EL (cell line): ENCODE measurements at places on chromosomes 2 and 18.
A peak's percentile ranks its signal among the peaks of the same experiment; 100 is the strongest.

DNA sequence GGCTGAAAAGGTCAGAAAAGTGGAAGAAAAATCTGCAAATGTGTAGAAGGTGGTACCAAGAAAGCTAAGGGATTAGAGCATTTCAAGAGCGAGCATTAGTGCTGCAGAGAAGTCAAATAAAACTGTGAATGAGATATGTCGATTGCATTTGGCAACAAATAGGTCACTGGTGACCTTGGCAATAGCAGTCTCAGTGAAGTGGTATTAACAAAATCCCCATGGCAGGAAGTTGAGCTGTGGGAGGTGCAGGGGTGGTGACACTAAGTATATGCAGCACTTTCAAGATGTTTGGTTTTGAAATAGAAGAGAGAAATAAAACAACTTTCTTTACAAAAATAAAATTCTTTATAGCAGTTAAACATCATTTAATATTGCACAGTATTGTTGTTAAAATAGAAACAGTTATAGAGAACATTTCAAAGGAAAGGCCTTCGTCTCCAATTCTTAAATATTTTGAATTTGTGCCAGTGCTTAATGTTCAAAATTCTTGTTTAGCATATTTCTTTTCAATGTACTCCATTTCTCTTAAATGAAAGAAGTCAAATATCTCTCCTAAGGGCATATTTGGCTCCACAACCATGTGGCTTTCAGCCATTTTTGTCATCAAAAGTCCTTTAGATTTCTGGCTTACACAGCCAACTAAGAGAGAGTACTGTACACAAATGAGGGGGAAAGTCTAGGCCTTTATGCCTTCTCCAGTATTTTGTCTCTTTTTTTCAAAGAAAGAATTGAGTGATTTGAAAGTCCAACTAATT, 443.0 kb upstream of the MMADHC start:
- DNase-seq, result no peak

DNA sequence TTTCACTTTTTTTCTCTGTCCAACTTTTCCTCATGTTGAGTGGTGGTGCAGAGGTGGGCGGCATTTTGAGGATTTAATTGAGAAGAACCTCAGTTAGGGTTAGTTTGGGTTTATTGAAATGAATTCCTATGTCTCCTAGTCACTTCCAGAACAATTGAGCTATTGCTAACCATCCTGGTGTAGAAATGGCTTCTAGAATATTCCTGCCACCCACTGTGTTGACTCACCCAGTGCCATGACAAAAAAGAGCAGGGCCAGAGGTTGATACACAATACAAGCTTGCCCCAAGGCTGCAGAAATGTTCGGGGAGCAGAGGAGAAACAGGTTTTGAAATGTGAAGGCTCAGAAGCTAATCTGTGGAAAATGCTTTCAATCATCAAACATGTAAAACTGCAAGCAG, 167.1 kb upstream of the TRIB2 start:
- peak; percentile 45 for DNase-seq

- DNase-seq, result no peak
Measured at GRCh38 chr2:73386342-73386868, 769 bp downstream of the ALMS1 start.

GRCh38 chr18:78783564-78783960, 196.1 kb upstream of the SALL3 start:
- DNase-seq, result no peak

DNA sequence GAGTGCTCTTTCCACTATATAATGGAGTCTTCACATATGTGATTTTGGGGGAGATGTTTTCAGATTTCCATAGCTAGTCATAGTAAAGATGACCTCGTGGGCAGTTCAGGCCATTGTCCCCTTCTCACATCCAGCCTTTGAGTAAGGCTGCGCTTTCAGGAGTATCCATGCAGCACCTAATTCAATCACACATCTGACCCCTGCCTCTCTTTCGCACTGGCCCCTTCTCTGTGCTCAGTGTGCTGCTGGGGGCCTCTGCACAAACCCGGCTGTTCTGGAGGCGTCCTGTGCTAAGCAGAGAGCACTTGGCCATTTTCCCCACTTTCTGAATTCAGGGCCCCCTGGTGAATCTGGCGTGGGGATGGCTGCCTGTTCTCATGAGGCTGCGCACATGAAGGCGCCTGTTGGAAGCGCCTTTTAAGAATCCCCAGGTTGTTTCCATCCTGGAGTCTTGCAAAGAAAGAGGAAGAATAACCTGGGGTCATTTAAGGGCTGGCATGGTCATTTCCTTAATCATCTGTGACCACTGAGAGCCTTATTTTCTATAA, 96.0 kb upstream of the ALPP start:
- DNase-seq, result no peak

DNA sequence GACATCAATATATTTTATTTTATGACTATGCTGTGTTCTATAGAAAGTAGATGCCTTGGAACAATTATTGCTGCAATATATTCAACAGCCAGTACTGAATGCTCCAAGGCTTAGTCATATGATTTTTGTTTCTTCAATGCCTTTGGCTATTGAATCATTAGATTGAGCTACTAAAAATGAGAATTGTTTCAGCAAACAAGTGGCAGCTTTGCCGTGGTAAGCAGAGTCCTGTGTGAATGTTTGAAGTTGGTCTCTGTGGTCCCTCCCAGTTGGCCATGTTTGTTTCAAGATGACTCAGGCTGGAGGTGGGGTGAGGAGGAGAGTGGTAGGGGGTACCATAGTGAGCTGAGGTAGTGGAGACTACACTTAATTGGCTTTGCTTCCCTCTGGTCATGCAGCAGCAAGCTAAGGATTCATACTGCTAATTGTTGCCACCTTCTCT, 198.6 kb upstream of the EPAS1 start:
- DNase-seq, result peak; percentile 91

- no peak for DNase-seq
Measured at GRCh38 chr2:99096728-99097127, 44.8 kb upstream of the C2orf15 start.

DNA sequence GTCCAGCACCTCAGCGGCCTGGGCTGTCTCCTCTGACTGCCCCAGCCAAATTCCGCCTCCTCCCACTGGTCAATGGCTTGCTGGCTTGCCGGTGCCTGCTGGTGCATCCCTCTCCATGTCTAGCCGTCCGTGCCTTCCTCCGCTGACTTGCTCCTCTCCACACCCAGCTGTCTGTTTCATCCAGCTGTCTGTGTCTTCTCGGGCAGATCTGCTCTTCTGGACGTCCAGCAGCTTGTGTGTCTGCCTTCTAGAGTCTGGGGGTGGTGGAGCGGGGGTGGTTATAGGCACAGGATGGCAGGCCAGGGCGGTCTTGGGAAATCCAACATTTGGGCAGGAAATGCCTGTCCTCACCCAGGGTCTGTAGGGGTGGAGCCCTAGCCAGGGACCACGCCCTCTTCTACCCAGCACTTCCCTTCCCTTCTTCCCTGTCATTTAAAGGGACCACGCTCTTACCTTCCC, 369.2 kb downstream of the GALNT13 start:
- DNase-seq, result no peak

DNA sequence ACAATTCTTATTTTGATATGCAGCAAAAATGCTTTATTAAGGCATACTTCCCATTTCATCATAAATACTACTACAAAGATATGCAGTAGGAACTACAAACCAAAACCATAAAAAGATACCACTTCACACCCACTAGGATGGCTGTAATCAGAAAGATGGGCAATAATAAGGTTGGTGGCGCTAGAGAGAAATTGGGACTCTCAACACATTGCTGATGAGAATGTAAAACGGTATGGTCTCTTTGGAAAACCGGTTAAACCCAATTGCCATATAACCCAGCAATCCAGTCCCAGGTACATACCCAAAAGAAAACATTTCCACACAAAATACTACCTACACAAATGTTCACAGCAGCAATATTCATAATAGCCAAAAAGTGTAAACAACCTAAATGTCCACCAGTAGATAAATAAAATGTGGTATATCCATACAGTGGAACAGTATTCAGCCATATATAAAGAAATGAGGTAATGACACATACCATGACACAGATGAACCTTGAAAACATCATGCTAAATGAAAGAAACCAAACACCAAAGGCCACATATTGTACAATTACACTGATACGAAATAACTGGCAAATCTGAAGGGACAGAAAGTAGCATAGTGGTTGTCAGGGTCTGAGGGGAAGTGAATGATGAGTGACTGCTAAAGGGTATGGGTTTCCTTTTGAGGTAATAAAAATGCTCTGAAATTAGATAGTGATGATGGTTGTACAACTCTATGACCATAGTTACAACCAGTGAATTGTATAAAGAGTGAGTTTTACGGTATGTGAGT, 12.7 kb downstream of the SP3 start:
- DNase-seq, result no peak

GRCh38 chr18:361941-362310, 94.1 kb upstream of the THOC1 start:
- DNase-seq, result peak; percentile 100

- peak; percentile 54 for DNase-seq
Measured at GRCh38 chr2:37365669-37366068, 21.2 kb downstream of the QPCT start.

DNA sequence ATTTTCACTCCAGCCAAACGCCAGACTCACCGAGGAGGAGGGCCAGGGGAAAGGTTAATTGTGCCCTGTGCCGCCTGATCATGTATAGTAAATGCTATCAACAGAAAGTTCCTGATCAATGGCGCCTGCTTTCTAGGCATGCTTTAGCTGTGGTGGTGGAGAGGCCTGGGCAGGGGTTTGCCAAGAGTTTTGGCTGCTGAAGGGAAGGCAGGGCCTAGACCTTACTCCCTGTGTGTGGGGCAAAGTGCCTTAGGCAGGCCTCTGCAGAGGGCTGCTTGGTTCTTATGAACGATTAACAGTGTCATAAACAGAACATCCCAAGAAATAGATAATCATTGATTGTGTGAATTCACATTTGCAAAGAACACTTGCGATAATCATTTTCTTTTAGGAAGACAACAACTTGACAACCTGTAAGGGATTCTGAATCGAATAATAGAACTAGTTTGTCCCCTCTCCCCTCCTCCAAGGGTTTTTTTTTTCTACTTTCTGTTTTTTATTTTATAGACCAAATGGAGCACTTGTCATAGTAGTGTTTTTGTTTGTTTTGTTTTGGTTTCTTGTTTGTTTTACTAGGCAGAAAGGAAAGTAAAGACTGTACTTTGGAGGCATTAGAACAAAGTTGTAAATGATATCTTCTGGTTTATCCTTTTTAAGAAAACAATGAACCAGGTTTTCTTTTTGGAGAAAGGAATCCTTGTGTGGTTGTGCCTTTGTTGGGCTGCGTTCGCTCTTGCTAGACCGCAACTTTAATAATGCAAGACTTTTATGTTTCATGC, 6.5 kb downstream of the TSHZ1 start:
- peak; percentile 48 for DNase-seq

- no peak for DNase-seq
Measured at GRCh38 chr18:31489311-31489710, 8.7 kb upstream of the DSG2 start.

DNA sequence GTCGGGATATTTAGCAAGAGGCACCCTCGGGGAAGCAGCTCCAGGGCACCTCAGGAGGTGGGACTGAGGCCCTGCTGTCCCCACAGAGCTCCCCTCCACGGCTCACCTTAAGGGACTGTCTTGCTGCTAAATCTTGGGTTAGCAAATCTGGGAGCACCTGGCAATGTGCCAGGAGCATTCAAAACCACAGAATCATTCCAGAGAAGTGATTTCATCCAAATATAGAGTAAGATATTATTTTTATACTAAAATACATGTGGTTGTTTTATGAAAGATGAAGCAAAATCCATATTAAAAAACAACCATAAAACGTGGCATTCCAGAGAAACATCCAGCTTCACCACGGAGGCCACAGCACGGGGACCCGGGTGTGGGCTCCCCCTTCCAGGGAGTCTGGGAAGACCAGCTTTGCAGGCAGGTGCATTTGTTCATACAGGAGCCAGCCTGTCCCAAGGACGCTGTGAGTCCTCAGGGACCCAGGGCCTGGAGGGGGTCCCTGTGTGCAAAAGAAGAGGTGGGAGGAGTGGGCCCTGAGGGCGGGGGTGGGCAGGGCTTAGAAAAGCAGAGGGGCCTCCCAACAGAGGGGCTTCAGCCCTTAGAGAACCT, 16.3 kb downstream of the HS1BP3 start:
- DNase-seq, result peak; percentile 65

- DNase-seq, result peak; percentile 81
Measured at GRCh38 chr2:157792335-157793052, 83.6 kb downstream of the ACVR1 start.

GRCh38 chr2:217338306-217338916, 478.5 kb upstream of the TNP1 start:
- DNase-seq, result peak; percentile 85

DNA sequence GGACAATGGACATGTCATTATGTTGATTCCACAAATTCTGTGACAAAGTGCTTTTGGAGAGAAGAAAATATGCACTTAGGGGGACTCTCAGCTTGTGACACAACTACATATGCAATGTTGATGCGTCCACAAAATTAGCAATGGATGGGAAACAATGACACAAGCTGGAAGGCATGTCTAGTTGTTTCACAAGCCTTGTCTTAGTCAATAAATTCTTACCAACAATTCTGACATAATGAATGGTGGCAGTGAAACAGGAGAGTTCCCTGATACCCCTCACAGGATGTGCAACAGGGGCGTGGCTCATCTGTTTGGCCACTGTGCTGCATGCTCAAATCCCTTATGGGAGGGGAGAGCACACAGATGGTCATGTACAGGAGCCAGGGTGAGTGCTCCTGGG, 347.2 kb upstream of the DLGAP1 start:
- no peak for DNase-seq

DNA sequence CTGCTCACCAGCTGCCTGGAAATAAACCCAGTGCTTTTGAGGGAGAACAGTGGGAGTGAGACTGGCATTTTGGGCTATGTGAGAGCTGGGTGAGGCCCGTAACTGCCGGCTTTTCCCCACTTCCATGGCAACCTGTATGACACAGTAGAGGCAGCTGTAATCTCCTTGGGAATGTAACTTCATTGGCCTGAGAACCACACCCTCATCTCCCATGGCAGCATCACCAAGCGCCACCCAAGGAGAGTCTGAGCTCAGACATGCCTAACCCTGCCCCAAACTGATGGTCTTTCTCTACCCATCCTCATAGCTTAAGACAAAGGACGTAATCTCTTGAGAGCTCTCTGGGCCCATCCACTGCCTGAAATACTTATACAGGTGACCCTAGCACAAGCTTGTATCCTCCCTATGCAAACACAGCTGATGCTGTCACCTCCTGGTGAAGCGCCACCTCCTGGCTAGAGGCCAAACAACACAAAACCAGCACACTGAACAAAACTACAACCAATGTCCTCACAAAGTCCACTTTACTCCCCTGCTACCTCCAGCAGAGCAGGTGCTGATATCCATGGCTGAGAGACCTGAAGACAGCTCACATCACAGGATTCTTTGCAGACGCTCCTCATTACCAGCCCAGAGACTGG, 763.4 kb upstream of the NRXN1 start:
- DNase-seq, result no peak

DNA sequence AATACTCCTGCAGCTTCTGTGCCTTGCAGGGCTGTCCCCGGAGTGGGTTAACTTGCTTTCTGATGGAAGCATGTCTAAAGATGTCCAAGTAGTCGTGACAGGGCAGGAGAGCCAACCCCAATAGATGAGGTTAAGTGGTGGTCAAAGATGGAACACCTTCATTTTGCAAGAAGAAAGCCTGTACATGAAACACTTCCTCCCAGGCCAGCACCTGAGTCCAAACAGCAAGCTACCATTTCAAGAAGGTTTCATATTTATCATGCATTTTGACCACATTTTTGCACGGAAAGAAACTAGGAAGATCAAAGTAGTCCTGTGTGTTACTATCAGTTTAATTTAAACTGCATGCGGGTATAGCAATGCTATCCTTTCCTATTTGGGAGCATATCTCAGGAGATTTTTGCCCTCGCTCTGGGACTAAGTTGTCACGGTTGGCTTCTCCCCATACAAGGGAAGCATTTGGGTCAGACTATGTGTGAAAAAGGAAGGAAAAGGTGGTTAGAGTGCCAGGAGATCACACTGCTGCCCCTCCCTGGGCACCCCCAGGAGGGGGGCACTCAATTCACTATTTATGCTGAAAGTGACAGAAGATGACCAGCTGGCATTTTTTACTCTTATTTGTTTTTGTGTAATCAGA, 187.6 kb downstream of the ZNF521 start:
- DNase-seq, result no peak
